ENCODE measurements at places on chromosomes 12 and 14. TPM values are rescaled to one million over a fixed set of nuclear protein-coding genes. Genes with fewer than 3 reads are reported as not detected.

AJUBA gene
- total RNA-seq = 42.6 TPM

MGP gene
- total RNA-seq = 89.3 TPM

ZCCHC8 gene
- total RNA-seq = 24.3 TPM

FSCB gene
- not detected for total RNA-seq

DNA sequence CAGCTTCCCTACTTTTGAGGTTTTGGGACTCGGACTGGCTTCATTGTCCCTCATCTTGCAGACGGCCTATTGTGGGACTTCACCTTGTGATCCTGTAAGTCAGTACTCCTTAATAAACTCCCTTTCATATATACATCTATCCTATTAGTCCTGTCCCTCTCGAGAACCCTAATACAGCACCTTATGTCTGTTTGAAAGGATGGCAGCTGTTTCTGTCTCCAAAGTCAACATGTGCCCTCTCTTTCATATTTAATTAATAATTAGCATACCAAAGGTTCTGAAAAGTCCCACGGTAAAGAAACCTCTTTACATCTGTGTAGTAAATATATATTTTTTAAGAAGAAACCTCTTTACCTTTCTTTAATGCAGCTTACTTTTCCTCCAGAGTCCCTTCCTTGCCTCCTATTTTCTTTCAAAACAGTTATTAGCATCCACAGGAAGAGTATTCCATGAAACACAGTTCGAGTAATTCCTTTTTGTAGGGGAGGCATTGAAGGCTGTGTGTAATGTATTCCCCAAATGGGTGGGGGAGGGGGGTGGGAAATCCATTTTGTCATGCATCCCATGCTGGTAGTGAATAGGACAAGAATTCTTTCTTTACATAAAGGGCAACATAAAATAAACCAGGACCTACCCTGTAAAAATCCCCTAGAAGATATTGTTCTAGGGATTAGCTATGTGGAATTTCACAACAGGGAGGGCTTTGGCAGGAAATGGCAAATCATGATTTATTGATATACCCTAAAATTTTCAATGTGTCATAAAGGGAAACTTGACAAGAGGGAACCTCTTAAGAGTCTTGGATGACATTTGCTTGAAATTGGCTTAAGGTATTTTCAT lies 241.5 kb downstream of the SUDS3 start:
- DNase-seq = no peak

DNA sequence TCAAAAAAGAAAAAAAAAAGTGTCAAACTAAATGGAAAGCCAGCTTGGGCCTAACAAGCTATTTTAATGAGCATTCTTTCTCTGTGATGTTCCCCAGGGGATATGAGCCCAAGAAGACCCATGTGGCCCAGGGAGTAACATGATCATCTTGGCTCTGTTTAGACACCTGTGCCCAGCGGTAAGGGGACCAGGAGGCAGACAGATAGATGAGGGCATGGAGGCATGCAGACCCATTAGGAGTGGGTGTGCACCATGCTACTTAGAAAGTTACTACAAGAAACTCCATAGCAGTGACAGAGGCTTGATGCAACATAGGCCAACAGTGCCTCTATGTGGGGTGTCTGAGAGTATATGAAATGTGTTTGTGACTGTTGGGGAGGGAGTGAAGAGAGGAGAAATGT lies 3.1 kb upstream of the CREBL2 start:
- no peak for DNase-seq

- DNase-seq = no peak
Observed at GRCh38 chr12:46546634-46547273, 174.2 kb upstream of the SLC38A2 start.

- DNase-seq = no peak
Observed at GRCh38 chr14:32403688-32404087, 74.6 kb downstream of the AKAP6 start.

DNA sequence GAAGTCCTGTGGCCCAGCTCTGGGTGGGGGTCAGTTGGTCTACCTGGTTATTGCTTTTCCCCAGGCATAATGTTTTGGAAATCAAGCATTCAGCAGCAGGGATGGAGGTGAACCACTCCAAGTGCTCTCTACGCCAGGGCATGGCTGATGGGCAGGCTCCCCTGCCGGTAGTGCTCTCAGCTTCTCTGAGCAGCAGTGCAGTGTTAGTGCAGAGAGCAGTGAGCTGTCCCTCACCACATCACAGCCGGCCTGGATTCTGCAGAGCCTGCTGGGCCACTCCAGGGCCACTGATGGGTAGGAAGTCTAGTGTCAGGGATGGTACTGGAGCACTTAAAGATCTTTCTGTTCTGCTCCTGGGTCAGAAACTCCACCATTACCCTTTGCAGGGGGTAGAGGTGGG lies 151.1 kb downstream of the CALM1 start:
- no peak for DNase-seq

GRCh38 chr12:27545665-27546064 lies 21.7 kb downstream of the PPFIBP1 start:
- no peak for DNase-seq

DNA sequence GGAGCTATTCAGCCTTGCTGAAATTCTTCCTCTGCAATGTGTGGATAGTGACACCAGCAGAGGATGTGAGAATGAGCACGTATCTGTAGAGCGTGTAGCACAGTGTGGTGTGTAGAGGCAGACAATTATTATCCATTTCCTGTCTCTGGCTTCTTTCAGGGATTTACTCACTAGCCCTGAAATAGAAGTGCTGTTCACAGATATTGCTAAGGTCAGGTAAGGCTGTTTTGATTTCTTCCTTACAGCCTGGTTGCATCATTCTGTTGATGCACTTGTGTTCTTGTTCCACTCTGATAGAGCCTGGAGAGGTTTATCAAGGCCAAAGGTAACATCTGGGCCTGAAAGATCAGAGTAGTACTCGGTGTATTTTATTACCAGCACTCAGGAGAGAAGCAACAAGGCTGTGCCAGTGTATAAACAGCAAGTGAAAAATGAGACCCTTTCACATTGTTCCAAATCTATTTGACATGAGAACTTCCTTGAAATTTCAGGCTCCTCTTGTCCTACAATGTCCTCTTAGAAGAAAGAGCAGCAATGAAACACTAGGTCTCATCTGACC lies 16.7 kb downstream of the ARG2 start:
- DNase-seq = no peak

Measured in PC-9 (cell line).